ENCODE measurements at places on chromosomes 3 and 15.

- no peak for DNase-seq
Measured at GRCh38 chr15:29681166-29681845, 141.0 kb downstream of the TJP1 start.

GRCh38 chr3:135103917-135104316, 308.9 kb downstream of the EPHB1 start:
- DNase-seq = no peak

- no peak for DNase-seq
Measured at GRCh38 chr3:137792626-137793271, 28.6 kb downstream of the SOX14 start.

DNA sequence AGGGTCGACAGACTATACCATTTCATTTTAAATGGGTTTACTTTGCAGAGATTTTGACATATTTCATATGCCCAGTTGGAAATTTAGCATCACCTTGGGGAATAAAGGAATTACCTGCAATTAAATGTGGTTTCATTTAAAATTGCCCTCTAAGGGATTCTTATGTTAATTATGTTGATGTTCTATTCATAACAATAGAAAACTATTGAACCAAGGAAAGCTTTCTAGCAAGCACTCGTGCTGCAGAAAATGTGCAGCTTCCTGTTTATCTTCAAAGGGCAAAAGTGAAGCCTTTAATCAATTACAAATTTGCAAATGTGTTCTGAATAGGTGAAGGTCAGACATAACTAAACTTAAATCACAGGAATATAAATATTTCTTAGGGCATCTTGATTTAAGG, 352.1 kb downstream of the CHST2 start:
- no peak for DNase-seq

Data from NCI-H1930 (cell line).